ENCODE measurements at places on chromosomes 5 and 9.

GRCh38 chr9:132768932-132769905 is 99.0 kb downstream of the GTF3C4 start:
- DNase-seq = peak; percentile 35

DNA sequence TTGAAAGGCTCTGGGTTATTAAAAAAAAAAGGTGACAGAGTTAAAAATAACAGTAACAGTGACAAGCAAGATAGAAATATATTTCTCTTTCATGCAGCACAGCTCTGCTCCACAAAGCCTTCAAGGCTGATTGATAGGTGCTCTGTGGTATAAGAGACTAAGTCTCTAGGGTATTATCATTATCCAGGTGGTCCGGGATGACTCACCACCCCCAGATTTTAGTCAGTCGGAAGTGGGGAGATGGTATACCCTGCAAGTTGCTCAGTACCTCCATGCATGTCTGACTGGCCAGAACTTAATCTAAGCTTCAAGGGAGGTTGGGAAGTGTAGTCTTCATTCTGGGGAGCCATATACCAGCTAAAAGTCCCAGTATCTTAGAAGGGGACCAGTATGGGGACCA is 76.1 kb downstream of the SLC1A3 start:
- no peak for DNase-seq

- DNase-seq = no peak
These were observed 18.9 kb downstream of the PFDN1 start for GRCh38 chr5:140284013-140284412.

DNA sequence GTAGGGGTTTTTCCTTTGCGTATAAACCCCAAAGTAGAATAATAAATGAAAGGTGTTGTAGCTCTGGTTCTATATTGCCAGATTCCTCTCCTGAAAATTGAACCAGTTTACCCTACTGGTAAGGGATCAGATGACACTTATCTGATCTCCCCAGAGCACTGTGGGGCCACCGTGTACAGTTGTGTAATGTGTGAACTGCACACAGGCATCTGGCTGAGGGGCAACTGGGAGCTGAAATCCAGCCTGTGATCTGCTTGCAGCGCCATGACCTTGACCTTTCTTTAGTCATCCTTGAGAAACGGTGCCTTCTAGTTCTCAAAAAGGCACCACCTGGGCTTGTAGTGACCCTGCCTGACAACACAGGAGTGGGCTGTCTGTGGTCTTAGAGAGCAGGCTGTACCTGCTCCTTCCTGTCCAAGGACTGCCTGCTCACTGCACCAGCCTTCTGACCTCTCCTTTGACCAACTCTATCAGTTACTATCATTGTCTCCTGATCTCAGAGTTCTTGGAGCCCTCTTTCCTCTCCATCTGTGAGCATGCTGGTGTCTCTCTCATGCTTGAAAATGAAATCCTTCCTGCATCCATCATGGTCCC is 40.2 kb downstream of the PDE6A start:
- no peak for DNase-seq

DNA sequence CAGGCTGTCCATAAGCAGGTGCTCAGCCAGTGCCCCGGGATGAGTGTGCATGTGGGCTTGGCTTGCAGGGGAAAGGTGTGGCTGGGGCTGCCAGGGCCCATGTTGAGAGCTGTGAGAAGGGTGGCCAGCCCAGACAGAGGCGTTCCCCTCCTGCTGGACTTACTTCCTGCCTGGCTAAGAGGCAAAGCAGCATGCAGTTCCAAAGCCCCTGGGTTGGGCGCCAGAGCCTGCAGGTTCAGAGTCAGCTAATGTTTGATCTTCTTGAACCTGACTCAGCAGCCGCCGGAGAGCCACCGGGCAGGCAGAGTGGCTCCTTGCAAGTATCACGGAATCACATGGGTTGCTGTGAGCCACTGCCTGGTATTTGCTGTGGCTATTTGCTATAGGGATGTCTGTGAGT is 168.4 kb upstream of the MAP1B start:
- DNase-seq = no peak

DNA sequence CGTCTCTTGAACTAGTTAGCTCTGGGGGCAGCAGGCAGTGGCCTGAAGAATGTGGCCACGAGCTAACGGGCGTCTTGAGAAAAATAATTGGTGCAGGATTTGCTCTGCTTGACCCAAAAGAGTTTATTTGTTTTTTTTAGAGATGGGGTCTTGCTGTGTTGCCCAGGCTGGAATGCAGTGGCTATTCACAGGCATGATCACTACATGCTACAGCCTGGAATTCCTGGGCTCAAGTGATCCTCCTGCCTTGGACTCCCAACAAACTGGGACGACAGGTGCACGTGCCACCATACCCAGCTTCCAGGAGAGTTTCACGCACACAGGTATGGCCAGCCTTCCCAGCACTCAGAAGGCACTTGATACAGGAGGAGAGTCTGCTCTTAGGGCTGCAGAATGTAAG is 203.8 kb downstream of the MLLT3 start:
- DNase-seq = no peak

DNA sequence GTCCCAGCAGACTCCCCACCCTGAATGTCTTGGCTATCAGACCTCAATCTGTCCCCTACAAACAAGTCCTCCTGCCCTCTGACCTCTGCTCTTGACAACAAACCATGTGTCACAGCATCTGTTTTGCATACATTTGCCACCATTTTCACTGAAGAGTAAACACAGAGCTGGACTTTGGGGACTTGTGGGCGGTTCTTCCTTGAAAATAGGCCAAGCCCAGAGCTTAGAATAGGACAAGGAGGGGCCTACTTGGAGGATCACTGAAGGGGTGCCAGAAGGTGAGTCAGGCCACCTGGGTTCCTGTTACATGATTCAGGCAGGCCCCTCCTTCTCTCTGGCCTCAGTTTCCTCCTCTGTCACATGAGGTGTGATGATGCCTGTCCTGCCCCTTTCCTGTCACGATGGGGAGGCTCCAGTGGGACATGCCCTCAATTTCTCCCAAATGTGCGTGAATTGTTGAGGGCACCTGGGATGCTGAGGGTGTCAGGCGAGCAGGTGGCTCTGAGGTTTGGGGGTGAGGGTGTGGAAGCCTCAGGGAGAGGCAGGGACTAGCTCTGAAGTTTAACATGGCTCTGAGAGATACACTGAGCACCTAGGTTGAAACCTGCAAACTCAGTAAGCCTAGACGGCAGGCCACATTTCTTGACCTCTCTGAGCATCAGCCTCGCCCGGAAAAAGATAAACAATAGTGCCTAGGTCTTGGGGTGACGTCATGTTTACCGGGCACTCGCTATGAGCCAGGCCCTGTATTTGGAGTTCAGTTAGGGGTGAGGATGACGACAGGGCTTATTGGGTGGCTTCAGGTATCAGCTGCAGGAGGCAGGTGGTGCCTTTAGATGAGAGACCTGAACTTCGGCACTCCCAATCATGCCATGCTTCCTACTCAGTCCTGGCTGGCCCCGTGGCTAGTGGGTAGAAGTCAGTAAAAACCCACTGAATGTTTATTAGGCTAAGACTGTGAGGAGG is 107.6 kb upstream of the PITX1 start:
- no peak for DNase-seq

- DNase-seq = no peak
These were observed 618.4 kb downstream of the PDE4D start for GRCh38 chr5:59275170-59275509.

GRCh38 chr5:79595086-79595485 is 17.2 kb upstream of the TENT2 start:
- DNase-seq = no peak

- DNase-seq = no peak
These were observed 260.0 kb downstream of the AUH start for GRCh38 chr9:91101611-91102168.

Data from CD14-positive monocyte (primary cell).